HL-60 (cell line): ENCODE measurements at places on chromosomes 12 and 14.
A peak's percentile ranks its signal among the peaks of the same experiment; 100 is the strongest.

DNA sequence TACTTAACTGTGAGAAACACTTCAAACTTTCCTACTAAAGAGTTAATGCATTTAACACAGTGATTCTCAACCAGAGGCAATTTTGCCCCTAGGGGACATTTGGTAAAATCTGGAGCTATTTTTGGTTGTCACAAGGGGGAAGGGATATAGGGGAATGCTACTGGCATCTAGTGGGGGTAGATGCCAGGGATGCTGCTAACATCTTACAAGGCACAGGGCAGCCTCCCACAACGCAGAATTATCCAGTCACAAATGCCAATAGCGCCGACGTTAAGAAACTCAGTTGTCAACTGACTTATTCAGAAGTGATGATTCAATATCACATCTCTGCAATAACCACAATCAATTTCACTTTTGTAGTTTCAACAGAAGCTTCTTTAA, 2.0 kb downstream of the EEA1 start:
- peak; percentile 4 for DNase-seq

- no peak for DNase-seq
Measured at GRCh38 chr12:69822201-69822860, 2.7 kb upstream of the MYRFL start.

DNA sequence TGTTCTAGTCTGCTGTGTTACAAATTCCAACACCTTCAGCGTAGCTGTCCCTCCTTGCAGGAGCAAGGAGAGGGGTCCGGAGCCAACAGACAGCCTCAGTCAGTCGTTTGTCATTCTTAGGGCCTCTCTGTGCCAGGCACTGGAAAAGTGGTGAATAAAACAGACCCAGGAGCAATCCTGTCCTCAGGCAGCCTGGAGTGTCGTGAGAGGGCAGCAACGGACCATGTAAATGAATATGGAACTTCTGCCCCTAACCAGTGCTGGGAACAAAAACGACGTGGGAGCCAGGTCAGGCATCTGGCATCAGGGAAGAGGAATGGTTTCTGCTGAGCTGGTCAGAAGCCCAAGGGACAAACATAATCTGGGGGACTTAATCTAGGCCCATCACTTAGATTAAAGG, 64.8 kb upstream of the PSMC1 start:
- no peak for DNase-seq

GRCh38 chr12:77153706-77154105, 88.3 kb upstream of the E2F7 start:
- no peak for DNase-seq

DNA sequence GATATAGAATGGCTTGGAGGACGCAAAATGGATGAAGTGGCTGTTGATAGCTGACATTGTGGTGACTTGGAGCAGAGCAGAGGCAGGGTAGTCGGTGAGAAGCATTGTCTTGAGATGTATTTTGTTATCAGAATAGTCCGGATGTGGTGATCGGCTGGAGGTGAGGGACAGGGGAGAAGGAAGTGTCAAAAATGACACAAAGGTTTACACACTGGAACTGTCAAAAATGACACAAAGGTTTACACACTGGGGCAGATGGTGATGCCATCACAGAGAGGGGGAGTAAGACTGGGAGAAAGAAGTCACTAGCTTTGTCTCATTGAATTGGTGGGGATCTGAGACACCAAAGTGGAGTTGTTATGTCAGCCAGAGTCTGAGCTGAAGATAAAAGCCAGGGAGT, 30.1 kb downstream of the CDKL1 start:
- DNase-seq = no peak

DNA sequence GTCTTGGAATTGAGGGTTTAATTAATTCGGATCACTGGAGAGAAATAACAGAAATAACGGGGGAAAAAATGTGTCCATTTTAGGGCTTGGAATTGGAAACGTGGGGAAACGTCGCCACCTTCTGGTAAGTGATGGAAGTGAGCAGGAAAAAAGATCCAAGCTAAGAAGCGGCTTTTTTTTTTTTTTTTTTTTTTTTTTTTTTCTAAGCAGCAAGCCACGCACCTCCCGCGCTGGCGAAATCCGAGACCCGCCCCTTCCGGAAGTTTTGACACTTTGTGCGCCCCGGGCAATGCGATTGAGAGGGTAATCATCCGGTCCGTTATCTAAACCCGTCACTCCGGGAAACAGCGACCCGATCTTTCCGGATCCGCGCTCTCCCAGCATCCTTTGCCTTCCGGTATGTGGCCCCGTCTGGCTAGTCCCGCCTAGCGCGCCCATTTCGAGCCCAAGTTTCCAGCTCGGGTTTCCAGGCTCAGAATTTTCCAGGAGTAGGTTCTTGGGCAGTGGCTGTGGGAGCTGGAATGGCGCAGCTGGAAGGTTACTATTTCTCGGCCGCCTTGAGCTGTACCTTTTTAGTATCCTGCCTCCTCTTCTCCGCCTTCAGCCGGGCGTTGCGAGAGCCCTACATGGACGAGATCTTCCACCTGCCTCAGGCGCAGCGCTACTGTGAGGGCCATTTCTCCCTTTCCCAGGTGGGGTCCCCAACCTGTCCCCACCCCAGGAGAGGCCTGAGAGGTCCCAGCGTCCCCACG, at the start of gene ALG10:
Gene ALG10 (plus strand): TSS at position 418 of the 752 bp plus-strand sequence. CDS start 104 bp downstream, at position 522.
- DNase-seq = peak; percentile 97

DNA sequence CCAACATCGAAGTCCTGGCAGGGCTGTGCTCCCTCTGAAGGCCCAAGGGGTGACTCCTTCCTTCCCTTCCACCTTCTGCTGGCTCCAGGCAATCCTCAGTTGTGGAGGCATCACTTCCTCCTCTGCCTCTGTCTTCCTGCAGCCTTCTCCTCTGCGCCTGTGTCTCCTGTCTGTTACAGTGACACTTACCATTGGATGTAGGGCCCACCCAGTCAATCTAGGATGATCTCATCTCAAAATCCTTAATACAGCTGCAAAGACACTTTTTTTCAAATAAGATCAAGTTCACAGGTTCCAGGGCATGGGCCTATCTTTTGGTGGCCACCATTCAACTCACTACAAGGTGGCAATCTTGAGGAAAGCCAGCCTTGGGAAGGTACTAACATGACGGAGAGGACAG, 155.1 kb downstream of the ESRRB start:
- no peak for DNase-seq

- DNase-seq = no peak
Measured at GRCh38 chr14:41570415-41571155, 36.1 kb upstream of the LRFN5 start.

DNA sequence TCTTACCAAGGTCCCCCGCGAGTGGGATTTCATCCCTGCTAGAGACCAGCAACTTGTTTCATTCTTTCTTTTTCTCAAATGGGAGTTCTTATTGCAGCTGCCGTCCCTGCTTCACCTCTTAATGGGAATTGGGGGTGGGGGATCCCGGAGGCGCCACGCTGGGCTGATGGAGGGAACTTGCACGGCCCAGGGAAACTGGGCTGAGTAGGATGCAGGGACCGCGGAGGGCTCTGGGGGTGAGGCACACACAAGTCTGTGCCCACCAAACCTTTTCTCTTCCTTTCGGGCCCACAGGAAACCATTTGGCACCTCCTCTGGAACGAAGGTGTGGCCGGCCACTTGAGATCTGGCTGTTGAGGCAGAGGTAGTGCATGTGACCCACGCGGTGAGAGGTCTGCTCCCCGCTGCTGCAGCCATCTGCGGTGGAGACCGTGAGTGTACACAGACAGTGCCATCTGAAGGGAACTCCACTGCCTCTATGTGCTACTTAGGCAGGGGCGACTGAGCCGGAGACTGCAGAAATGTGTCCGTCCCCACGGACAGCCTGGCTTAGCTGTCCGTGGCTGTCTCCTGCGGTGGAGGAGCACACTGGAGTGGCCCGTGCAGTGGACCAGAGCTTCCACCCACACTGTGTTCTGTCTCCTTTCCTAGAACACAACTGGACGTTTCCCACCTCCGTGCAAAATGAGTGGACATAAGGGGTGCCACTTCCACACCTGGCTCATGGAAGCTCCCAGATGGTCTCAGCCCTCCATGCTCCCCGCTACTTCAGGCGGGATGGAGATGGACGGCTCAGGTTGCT, 42.1 kb upstream of the TESC start:
- no peak for DNase-seq

- no peak for DNase-seq
Measured at GRCh38 chr12:119593578-119594398, at the start of gene TMEM233. TMEM233 (plus strand) TSS chr12:119593774; CDS start chr12:119593849, 75 bp downstream.

GRCh38 chr12:116630762-116631161, 71.6 kb downstream of the MAP1LC3B2 start:
- no peak for DNase-seq

GRCh38 chr12:95411057-95411456, 62.9 kb upstream of the METAP2 start:
- DNase-seq = no peak

DNA sequence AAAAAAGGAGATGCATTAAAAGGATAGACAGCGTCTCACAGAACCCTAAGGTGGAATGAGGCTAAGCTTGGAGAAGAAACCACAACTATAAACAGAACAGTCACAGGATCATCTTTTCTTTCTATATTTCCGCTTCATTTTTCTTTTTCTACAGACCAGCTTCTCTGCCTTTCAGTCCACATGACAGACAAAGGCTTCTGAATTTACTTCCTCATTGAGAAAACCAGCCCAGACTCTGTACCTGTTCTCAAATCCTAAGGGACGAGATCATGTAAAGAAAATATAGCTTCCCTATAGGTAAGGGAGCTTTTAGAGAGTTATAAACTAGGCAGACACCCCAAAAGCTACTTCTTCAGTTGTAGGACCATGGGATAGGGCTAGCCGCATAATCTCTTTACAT, 17.4 kb downstream of the SGPP1 start:
- no peak for DNase-seq

GRCh38 chr12:74235342-74235741, 302.3 kb upstream of the ATXN7L3B start:
- DNase-seq = no peak

- no peak for DNase-seq
Measured at GRCh38 chr12:100986595-100987547, 192.3 kb downstream of the ANO4 start.

GRCh38 chr12:104680070-104680469, 223.3 kb downstream of the CHST11 start:
- DNase-seq = no peak

DNA sequence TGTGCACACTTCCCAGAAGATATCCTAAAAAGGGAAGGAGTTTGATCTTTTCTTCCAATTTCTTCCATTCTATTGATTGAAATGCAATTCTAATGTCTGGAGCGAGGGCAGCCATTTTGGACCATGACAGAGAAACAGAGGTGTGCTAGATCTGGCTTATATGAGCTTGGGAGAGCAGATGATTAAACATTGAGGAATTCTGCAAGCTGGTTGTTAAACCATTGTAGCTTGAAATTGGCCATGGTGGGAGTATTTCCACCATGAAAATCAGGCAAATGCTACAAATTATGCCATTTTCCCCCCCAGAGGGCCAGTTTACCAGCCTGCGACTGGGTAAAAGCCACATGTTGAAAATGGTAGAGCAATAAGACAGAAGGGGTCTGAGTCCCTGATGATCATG, 155.0 kb downstream of the PAWR start:
- DNase-seq = no peak

DNA sequence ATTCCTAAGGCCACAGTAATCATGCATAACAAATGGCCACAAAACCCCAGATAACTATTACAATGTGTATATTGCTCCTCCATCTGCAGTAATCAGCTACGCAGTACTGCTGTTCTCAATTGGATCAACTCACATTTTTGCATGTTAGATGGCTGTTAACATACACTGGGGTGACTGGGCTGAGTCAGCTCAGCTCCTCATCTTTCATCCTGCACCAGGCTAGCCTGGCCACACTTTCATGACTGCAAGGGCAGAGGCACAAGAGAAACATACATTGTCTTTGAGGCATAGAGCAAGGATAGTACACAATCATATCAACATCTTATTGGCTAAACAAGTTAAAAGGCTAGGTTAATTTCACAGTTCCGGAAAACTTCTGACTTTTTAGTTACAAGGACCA, 306.6 kb downstream of the SLC6A15 start:
- DNase-seq = no peak

GRCh38 chr14:68932231-68932630, 46.9 kb downstream of the ACTN1 start:
- DNase-seq = no peak

DNA sequence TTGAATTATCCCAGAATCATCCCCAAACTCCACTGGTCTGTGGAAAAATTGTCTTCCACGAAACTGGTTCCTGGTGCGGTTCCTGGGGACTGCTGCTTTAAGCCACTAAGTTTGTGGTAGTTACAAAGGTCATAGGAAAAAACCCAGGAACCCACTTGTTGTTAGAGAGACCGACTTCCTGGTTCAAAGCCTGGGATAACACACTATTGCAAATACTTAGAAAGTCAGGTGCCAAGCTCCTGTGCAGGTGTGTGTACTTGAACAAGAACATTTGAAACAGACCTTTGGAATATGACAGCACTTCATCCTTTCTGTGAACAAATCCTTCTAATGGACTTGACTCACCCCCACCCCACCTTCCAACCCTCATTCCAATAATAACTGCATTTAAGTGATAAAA, 519.6 kb downstream of the GLT1D1 start:
- DNase-seq = no peak

DNA sequence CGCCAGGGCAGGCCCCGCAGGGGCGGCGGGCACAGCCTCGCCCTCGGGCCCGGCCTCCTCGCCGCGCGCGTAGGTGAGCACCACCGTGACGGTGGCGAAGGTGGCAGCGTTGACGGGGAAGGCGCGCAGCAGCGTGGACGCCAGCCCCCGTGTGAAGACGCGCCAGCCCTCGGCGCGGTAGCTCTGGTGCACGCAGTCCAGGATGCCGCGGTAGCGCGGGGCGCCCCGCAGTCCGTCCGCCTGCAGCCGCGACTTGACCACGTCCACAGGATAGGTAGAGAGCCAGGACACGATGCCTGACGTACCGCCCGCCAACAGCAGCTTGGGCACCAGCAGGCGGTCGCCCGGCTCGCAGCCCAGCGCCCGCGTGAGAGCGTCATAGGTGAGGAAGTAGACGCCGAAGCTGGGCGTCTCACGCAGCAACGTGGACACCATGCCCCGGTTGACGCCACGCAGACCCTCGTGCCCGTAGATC, 13.9 kb downstream of the SLC25A29 start:
- DNase-seq = no peak

DNA sequence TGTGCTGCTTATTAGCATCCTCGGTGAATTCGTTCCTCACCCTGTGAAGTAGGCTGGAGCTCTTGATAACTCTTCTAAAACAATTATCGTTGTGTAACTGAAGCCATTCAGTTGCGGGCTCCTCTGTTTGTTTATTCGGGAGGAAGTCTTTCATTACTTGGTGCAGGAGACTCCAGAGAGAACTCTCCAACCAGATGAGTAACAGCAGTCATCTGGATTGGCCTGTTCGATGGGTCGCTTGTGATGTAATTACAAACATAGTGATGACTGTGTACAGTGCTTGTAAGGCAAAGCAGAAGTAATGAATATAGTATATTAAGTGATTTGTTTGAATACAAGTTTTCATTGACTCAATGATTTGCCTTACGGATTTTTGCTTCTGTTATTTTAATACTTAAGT, 10.9 kb downstream of the ATP6V0A2 start:
- no peak for DNase-seq

- no peak for DNase-seq
Measured at GRCh38 chr14:74865156-74865555, 10.8 kb downstream of the PROX2 start.

- peak; percentile 82 for DNase-seq
Measured at GRCh38 chr12:132477017-132477702, 12.8 kb upstream of the FBRSL1 start.
